ENCODE measurements at places on chromosomes 6 and 20.

DNA sequence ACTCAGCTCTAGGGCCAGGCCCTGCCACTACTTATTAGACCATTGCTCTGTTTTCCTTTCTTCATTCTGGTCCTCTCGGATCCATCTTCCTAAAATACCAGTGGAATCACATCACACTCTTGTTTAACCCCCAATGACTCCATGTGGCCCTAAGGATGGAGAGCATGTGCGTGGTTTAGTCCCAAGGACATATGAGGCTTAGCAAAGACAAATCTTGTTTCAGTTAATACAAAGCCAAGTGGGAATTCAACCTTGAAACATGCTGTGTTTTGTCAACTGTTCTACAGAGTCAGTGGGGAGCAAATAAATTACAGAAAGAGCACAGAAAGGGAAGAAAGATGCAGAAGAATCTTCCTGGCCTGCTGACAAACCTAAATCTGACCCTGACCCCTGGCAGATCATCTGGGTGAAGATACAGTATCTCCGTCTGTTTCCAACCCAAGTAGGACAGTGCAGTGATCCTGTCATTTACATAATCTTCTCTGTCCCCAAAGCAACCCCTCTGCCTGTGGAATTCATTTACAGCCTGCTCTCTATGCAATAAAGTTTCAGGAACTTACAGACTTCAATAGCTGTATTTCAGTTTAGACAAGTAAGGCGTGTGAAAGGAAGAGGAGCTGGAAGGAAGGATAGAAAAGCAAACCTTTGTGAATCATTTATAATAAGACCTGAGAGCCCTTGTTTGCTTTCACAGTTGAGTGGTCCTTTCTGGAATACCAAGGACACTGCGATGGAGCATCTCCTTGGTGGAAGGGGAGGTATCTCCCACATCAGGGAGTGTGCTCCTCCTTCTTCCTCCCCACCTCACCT is 144.0 kb downstream of the THBS2 start:
- DNase-seq = no peak

- DNase-seq = no peak
These were observed 12.2 kb upstream of the NRM start for GRCh38 chr6:30703011-30703410.

DNA sequence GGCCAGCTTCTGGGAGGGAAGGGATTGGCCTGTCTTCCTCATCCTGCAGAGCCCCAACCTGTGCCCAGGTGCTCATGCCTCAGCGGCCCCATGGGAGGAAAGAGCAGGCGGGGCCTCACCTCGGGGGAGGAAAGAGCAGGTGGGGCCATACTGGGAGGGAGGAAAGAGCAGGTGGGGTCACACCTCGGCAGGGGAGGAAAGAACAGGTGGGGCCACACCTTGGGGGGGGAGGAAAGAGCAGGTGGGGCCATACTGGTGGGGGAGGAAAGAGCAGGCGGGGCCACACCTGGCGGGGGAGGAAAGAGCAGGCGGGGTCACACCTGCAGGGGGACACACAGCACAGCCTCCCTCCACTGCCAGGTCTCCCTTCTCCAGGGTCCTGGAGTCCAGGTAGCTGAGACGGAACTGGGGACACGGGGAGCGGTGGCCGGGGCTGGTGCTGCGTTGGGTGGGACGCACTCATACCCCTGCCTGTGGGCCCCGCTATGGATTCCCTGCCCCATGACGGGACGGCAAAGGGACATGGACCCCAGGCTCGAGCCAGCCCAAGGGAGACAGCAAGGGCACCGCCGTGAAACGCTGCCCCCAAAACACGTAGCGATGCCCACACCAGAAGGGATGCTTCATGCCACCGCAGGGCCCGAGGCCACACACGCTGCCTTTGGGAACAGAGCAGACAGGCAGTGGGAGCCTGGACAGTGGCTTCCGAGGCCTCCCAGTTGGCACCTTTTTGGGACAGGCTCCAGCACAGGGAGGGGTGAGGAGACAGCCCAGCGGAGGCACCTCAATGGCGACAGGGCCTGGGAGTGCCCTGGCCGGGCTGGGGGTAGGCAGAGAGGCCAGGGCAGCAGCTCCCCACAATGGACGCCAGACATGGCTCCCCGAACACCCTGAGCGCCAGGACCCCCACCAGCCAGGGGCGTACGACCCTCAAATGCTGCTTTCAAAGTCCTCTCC is 43.3 kb upstream of the CHRNA4 start:
- DNase-seq = no peak

- no peak for DNase-seq
These were observed 89.7 kb upstream of the QKI start for GRCh38 chr6:163324688-163325389.

DNA sequence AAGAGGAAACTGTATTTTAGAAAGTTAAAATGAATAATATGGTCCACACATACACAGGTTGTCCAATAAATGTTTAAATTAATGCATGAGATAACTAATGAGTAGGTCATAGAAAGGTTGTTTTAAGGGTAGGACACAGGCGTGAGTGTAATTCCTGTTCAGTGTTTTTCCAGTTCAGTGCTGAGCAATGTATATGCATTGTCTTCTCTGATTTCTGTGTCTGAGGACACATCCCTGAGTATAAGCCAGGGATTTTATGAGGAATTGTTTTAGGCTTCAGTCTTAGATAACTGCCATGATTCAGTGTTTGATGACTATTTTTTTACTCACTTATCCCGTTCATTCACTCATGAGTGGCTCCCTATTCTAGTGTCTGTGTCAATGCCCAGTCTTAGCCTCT is 298.5 kb upstream of the TBX18 start:
- DNase-seq = no peak

DNA sequence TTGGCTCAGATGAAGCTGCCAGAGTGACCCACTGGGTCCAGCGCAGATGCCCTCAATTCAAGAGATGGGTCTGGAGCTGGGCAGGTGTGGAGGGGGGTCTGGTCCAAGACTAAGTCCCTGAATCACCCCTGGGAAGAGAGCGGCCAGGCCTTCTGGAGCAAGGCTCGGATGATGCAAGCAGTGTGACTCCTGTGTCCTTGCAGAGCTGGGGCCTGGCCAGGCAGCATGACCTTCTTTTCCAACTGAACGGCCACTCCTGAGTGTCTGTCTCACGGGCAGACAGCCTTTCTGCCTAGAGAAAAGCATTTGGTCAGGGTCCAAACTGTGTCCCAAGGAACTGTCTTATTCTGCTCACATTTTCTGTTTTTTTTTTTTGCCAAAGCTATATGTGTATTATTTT is 42.6 kb upstream of the FNDC1 start:
- no peak for DNase-seq

- DNase-seq = no peak
These were observed 25.5 kb downstream of the PCK1 start for GRCh38 chr20:57586370-57586793.

- no peak for DNase-seq
These were observed 175.8 kb upstream of the SALL4 start for GRCh38 chr20:51978070-51978501.

DNA sequence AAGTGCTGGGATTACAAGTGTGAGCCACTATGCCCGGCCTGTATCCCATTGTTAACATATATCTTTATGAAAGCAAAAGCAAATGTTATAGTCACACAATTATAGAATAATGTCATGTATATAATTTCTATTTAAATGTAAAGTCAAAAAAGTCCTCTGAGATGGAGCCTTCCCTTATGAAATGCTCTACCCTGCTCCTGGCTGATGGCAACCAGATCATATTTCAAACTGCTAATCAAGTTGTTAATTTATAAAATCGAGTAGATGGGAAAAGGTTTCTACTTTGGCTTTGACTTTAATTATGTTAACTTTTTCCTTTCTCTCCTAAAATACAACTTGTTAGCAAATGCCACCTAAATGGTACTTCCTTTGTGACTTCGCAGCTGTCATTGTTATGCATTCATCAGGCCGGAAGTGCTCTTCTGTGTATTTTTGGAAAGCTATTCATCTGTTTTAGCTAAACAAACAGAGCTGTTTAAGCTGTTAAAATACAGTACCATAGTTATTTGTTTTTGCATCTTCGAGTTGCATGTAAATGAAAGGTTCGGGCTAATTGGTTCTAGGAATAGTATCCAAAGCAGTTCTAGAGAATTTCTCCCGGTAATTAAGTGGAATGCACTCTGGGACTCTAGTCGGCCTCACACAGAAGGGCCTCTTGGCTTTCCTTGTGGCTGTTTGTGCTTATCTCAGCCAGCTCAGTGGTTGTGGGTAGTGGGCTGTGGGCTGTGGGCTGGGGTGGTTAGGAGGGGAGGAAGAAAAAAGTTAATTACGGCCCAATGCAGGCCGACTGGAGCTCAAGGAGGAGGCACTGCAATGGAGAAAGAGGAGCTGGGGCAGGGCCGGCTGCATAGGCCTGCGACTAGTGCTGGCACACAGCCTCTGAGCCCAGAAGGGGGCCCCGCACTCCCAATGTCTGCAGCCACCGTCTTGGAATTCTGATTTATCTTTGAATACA is 34.8 kb downstream of the SLC35D3 start:
- DNase-seq = no peak

GRCh38 chr20:40519918-40520317 is 169.1 kb downstream of the MAFB start:
- DNase-seq = no peak

GRCh38 chr20:43379239-43379917 is 78.3 kb upstream of the SRSF6 start:
- DNase-seq = no peak

Data from muscle of arm (tissue), 14 donors.